ENCODE measurements at places on chromosomes 3 and 15.

DNA sequence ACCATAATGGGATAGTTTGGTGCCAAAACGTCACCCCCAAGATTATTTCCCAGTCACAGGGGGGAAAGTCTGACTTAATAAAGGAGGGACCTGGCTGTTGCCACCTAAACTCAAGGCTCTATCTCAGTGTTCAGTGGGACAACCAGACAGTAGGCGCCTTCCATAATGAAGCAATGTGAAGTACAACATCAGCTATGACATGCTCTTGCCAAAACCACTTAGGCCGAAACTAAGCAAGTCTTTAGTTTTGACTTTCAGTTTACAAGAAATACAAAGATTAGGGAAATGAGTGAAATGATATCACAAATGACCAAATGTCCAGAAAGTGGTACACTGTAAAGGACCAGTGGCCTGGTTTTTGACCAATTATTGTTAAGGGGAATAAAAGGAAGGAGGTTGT, 32.9 kb downstream of the SOX14 start:
- DNase-seq: no peak

DNA sequence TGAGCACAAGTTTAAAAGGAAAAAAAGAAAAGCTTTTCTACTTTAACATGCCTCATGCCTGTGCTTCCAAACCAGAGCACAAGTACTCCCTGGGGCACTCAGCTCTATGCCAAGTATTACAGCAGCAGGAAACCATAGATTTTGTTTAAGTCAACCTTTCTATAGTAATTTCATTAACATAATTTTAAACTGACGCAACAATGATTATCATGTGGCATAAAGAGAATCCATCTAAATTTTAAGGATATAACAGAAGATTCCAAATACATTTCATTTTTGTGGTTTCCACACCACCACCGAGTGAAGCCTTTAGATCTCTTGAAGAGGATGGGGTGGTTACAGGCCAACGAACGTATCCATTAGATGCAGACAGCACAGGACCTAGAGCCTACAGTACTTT, 112.1 kb downstream of the TNIK start:
- DNase-seq: no peak

GRCh38 chr3:72134989-72135451, 350.1 kb upstream of the PROK2 start:
- DNase-seq: no peak

- no peak for DNase-seq
Observed at GRCh38 chr15:33234020-33234461, 39.5 kb upstream of the FMN1 start.

GRCh38 chr3:50189274-50189673, 2.1 kb upstream of the GNAT1 start:
- no peak for DNase-seq

- no peak for DNase-seq
Observed at GRCh38 chr3:66661628-66662027, 160.8 kb upstream of the LRIG1 start.

DNA sequence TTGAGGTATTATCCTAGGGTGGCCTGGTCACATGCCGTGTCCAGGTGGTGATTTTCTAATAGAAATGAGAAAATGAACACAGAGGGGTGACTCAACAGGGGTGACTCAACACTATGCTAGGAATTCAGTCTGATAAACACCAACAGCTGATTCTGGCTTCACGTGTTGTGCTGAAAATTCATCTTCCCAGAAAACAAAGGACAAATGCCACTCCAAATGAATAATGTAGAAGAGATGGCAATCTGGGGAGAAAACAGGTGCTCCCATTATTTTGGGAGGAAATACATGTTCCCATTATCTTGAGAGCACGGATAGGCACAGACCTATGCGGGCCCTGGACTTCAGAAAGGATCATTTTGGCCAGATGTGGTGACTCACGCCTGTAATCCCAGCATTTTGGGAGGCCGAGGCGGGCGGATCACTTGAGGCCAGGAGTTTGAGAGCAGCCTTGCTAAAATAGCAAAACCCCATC, 101.2 kb upstream of the MEX3B start:
- DNase-seq: no peak

GRCh38 chr3:189772584-189772983, 141.4 kb downstream of the TP63 start:
- DNase-seq: no peak

DNA sequence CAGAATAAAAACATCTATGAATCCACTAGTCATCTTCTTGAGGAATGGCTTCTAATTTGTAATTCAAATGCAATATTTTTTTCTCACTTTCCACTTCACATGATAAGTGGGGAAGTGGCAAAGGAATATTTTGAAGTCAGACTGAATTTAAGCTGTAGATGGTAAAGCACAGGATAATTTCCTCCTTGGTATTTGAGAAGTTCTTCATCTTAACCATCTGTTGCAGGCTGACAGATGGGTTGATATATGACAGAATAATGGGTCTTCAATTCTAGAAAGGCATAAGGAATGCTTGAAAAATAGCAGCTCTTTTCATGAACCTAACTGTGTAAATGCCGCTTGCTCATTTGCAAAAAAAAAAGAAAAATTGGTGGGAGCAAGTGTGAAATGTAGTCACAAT, 66.5 kb upstream of the SNTN start:
- no peak for DNase-seq

GRCh38 chr3:29281344-29282241, 722 bp downstream of the RBMS3 start:
- no peak for DNase-seq

- no peak for DNase-seq
Observed at GRCh38 chr3:23808525-23808924, 2.8 kb downstream of the UBE2E1 start.

DNA sequence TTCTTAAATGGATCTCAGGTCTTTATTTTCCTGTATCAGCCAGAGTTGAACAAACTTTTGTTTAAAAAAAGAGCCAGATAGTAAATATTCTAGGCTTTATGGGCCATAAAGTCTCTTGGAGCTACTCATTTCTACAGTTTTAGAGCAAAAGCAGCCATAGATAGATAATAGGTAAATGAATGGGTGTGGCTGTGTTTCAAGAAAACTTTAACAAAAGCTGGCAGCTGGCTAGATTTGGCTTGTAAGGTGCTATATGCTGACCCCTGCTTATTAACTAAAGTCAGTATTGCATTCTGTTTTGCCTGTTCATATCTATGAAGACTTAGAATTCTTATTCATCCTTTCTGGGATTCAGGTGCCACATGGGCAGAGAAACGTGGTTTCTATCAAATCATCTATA, 29.0 kb downstream of the MFN1 start:
- no peak for DNase-seq

- DNase-seq: no peak
Observed at GRCh38 chr3:14130230-14130629, 5.4 kb downstream of the TMEM43 start.

GRCh38 chr3:119530456-119530855, 29.0 kb downstream of the CD80 start:
- no peak for DNase-seq

DNA sequence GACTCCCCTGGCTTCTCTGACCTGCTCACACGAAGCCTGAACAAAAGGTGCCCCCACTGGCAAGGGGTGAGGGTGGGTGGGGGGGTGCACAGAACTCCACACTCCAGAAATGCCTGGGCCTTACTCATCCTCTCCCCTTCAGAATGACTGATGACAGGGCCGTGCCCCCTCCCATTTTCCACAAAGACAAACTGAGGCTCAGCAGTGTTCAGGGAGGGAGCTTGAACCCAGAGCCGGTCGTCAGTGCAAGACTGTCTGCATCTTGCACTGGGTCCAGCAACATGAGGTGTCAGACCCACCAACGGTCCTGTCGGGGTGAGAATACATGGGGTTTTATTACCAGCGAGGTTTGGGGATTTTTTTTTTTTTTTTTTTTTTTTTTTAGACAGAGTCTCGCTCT, 15.3 kb downstream of the IGDCC3 start:
- DNase-seq: no peak

GRCh38 chr3:120022729-120023128, 71.5 kb downstream of the GSK3B start:
- DNase-seq: no peak

- no peak for DNase-seq
Observed at GRCh38 chr3:138389841-138390581, 41.6 kb downstream of the MRAS start.

GRCh38 chr3:149291178-149291577, 42.3 kb downstream of the TM4SF18 start:
- no peak for DNase-seq

- no peak for DNase-seq
Observed at GRCh38 chr15:73751899-73752805, 999 bp downstream of the INSYN1 start.

GRCh38 chr3:134536781-134537180, 50.9 kb downstream of the CEP63 start:
- DNase-seq: no peak

DNA sequence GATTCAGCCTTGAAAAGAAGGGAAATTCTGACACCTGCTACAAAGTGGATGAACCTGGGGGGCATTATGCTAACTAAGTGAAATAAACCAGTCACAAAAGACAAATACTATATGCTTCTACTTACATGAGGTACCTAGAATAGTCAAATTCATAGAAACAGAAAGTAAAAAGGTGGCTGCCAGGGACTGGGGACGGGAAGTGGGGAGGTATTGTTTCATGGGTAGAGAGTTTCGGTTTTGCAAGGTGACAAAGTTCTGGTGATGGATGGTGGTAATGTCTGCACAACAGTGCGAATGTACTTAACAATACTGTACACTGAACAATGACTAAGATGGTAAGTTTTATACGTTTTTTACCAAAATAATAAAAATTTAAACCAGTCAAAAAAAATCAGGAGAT, 4.8 kb downstream of the IDH2 start:
- no peak for DNase-seq

- no peak for DNase-seq
Observed at GRCh38 chr15:57861034-57861638, 154.6 kb downstream of the POLR2M start.

DNA sequence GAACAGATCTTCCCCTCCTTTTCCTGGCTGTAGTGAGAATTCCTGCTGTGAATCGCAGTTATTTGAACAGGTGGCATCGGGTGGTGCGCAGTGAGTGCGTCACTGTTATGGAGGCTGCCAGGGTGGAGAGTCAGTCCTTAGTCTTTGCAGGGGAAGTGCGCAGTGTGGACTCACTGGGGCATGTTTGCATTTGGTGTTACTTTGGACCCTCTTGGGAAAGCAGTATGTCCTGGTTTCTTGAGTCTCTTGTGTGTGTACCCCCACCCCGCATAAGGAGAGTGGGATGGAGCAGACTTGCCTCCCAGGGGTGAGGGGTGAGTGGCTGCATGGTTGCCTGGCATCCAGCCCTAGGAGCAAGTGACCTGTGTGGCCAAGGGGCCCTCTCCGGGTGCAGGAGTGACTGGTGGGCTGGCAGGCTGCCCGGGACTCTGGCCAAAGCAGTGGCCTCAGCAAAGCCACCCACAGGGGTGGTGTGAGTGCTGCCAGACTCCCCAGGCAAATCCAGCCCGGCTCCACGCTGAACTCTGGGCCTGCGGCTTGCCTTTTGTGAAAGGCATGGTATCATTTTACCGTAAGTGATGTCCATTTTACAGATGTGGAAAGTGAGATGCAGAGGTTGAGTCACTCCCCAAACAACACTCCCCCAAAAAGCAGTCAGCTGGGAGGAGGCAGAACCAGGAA, 46.4 kb downstream of the DNASE1L3 start:
- no peak for DNase-seq

DNA sequence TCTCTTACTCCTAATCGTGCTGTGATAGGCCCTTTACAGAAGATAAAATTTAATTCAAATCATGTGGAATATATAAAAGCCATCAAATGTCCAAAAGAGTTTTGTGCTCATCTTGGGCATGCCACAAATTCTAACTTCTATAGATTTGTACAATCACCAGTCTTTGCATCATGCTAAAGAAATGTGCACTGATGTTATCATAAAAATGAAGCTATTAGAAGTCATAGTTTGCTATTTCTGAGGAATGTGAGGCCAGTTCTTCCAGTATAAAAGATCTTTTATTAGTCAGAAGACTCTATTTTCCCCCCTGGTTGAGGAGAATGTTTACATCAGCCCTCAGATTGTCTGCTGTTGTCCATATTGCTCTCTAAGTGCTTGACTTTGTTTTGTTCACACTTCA, 2.1 kb upstream of the ANXA2 start:
- DNase-seq: no peak

- no peak for DNase-seq
Observed at GRCh38 chr3:43909149-43909548, 218.4 kb downstream of the ABHD5 start.

GRCh38 chr15:73930371-73930770, 4.1 kb downstream of the LOXL1 start:
- DNase-seq: no peak

DNA sequence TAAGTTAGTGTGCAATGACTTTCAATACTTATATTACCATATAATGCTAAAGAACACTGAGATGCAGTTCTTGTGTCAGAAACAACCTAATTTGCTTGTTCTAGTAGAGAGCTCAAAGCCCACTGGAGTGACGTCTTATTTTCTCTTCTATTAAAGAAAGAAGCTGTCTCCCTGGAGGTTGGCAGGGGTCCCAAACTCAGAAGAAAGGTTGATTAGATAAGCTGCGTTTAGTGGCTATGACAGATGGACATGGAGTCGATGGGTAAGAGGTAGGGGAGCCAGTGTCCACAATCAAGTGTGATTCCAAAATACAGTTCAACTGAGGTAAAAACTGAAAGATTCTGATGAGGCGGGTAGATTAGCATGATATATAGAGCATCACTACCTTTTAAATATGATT, 363.6 kb downstream of the NLGN1 start:
- no peak for DNase-seq

GRCh38 chr3:64440498-64440897, 215.2 kb upstream of the PRICKLE2 start:
- DNase-seq: no peak

DNA sequence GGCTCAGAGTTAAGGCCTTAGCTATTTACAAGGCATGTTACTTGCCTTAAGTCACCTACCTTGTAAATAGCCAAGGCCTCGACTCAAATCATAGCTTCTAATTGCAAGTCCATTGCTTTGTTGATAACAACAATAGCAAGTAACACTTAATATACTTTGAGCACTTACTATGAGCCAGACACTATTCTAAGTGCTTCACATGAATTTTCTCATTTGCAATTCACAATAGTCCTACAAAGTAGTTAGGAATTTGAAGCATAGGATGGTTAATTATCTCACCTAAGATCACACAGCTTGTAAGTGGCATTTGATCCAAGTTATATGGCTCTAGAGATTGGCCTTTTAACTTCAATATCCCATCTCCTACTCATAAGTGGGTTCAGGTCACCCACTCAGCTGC, 28.4 kb downstream of the SLC9A9 start:
- no peak for DNase-seq

DNA sequence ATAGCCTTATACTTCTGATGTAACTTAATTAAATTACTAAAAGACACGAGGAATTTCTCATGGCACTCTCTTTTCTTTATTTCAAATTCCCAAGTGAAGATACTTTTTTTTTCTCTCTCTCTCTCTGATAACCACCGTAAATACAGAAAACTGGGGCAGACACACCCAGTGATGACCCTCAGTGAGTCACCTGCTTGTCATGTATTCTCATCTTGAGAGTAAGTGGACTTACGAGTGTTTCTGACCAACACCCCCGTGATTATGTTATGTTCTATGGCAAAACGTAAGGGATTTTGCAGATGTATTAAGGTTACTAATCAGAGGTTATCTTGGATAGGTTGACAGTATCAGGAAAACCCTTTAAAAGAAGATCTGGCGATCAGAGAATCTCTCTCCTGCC, 348.8 kb upstream of the ZNF717 start:
- DNase-seq: no peak

- DNase-seq: no peak
Observed at GRCh38 chr3:113054552-113054951, 63.8 kb downstream of the GTPBP8 start.
